ENCODE measurements at places on chromosomes 7 and 10. TPM values are rescaled to one million over a fixed set of nuclear protein-coding genes. Genes with fewer than 3 reads are reported as not detected.

Gene IL2RA
- total RNA-seq, result 6.7 TPM

DNA sequence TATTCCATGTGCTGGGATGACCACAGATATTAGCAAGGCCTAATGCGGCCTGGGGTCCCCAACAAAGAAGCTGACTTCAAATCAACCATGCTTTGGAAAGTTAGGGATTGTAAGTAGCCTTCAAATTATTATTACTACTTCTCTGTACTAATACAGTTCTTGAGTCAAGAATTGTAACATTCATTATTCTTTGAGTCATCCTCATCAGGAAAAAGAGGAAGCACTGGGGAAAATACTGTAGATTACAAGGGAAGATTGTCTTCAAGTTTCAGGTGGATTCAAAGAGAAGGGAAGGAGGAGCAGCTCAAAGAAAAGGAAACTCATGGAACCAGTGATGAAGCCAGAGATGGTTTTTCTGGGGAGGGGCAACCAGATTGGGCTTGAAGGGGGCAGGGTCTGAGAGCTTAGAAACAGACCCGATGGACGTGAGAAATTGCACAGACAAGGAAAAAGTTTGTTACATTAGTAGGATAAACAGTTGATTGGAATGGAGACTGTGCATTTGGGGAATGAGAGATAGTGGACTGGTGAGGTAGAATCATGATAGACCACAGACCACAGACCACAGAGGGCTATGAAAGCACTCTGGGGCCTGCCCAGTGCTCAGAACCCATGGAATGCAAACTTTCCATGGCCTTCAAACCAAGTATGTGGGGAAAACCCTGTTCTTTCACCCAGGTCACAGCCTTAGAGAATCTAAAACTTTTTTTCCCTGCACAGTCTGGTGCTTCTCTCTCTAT lies 209.9 kb downstream of the ZNF365 start:
- no peak overlapping the region for H3K4me3 ChIP-seq
- H3K4me1 ChIP-seq, result no peaks in the 10 kb centered on the region
- H3K27me3 ChIP-seq, result no peaks in the 10 kb centered on the region
- no peak for DNase-seq
- no peaks in the 10 kb centered on the region for H3K36me3 ChIP-seq
- H3K27ac ChIP-seq, result no peak overlapping the region

GRCh38 chr7:105399043-105399725 lies 10.5 kb upstream of the SRPK2 start:
- H3K4me1 ChIP-seq, result no peaks in the 10 kb centered on the region
- no peaks in the 10 kb centered on the region for H3K36me3 ChIP-seq
- no peak overlapping the region for H3K27ac ChIP-seq
- no peaks in the 10 kb centered on the region for H3K27me3 ChIP-seq
- no peak for DNase-seq

- H3K4me3 ChIP-seq, result no peak overlapping the region
- DNase-seq, result no peak
- H3K27ac ChIP-seq, result no peak overlapping the region
These were observed 134.0 kb downstream of the TCF7L2 start for GRCh38 chr10:113084031-113084430.
